Fibroblast of lung (primary cell): ENCODE measurements at places on chromosomes 2 and 18.
A peak's percentile ranks its signal among the peaks of the same experiment; 100 is the strongest.

DNA sequence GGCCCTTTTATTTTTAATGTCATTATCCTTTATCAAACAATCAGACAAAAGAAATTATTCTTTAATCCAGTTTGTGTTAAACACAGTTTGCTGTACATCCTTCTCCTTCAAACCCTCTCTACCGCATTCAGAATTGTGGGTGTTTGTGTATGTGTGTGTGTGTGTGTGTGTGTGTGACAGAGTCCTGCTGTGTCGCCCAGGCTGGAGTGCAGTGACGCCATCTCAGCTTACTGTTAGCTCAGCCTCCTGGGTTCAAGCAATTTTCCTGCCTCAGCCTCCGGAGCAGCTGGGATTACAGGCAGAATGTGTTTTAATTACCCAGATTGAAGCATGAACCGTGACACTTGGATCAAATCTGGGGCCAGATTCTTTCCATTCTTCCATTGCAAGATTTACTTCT, 723.7 kb downstream of the DCDC2C start:
- no peaks in the 10 kb centered on the region for H3K4me1 ChIP-seq
- no peak overlapping the region for H3K4me3 ChIP-seq
- no peaks in the 10 kb centered on the region for H3K36me3 ChIP-seq
- H3K27me3 ChIP-seq, result no peaks in the 10 kb centered on the region
- H3K27ac ChIP-seq, result no peak overlapping the region
- no peak for DNase-seq

DNA sequence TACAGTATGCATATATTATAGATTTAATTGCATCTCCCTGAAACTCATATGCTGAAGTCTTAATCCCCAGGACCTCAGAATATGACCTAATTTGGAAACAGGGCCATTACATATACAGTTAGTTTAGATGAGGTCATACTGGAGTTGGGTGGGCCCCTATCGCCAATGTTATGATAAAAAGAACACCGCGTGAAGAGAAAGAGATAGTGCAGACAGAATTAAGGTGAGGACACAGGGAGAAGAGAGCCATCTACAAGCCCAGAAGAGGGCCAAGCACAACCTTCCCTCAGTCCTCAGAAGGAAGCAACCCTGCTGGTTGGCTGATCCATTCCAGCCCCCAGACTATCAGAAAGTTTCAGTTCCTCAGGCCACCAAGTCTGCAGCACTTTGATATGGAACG, 311.9 kb upstream of the RAB6C start:
- no peak for DNase-seq
- no peaks in the 10 kb centered on the region for H3K36me3 ChIP-seq
- no peak overlapping the region for H3K4me3 ChIP-seq
- H3K27me3 ChIP-seq, result no peaks in the 10 kb centered on the region

GRCh38 chr2:127579231-127579630, 43.7 kb downstream of the MYO7B start:
- no peaks in the 10 kb centered on the region for H3K36me3 ChIP-seq
- no peak overlapping the region for H3K27ac ChIP-seq
- no peak for DNase-seq
- H3K4me3 ChIP-seq, result no peak overlapping the region

DNA sequence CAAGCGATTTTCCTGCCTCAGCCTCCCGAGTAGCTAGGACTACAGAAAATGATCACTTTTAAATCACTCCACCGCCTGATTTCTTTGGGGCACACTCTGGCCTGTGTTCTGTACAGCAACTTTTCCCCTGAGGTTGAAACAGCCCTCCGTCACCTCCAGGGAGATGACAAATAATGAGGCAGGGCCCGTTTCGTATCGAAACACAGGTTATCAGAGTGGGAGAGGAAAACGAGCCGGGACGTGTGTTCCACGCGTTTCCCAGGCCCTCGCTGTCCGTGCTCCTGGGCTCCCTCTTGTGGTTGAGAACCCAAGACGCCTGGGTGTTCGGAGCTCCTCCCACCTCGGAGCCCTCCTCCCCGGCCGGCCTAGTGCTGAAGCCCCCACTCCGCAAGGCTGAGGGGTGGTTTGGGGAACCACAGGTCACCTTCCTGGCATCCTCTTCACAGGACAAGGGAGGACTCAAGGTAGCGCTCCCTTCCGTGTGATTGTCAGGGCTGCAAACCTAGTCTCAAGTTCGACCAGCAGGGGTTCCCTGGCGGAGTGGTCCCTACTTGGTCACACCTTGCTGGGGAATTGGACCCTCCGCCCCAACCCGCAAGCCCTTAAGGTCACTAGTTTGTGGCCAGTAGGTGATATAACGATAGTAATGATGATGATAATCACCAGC, 12.8 kb downstream of the ATP6V1B1 start:
- H3K27me3 ChIP-seq, result no peaks in the 10 kb centered on the region
- no peaks in the 10 kb centered on the region for H3K36me3 ChIP-seq
- no peak overlapping the region for H3K27ac ChIP-seq
- DNase-seq, result peak; percentile 70
- H3K4me3 ChIP-seq, result peak overlapping the region; percentile 31

DNA sequence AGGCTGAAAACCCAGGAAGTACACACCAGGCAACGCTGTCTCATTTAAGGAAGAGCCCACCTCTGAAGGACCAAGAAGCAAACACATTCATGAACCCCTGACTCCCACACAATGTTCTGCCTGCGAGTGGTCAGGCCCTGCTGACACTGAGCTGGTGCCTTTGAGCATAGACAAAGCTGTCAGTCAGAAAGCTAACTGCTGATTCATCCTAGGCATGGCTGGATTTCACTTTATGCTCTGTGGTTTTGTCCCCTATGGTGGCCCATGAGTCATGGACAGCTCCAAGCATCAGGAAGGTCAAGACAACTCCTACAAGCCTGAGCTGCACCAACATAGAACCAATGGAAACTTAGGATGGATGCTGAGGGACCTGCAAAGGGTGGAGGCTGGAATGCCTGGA, 78.9 kb downstream of the UXS1 start:
- DNase-seq, result peak; percentile 47
- H3K27ac ChIP-seq, result no peak overlapping the region
- H3K36me3 ChIP-seq, result no peaks in the 10 kb centered on the region

- peaks cover 13% of the 10 kb centered on the region for H3K4me1 ChIP-seq
- peak overlapping the region; percentile 66 for H3K4me3 ChIP-seq
- DNase-seq, result no peak
- H3K27me3 ChIP-seq, result peaks cover 2% of the 10 kb centered on the region
- H3K27ac ChIP-seq, result peak overlapping the region; percentile 34
Measured at GRCh38 chr2:101151859-101152271, 683 bp upstream of the TBC1D8 start.

- DNase-seq, result no peak
- H3K27ac ChIP-seq, result no peak overlapping the region
- H3K36me3 ChIP-seq, result no peaks in the 10 kb centered on the region
- H3K4me3 ChIP-seq, result no peak overlapping the region
Measured at GRCh38 chr18:64678048-64678447, 529.2 kb upstream of the LINC00305 start.

GRCh38 chr2:5690286-5690685, 1.9 kb upstream of the SOX11 start:
- DNase-seq, result peak; percentile 46
- H3K4me1 ChIP-seq, result no peaks in the 10 kb centered on the region
- no peak overlapping the region for H3K27ac ChIP-seq
- H3K36me3 ChIP-seq, result no peaks in the 10 kb centered on the region

- H3K27me3 ChIP-seq, result no peaks in the 10 kb centered on the region
- H3K36me3 ChIP-seq, result no peaks in the 10 kb centered on the region
- no peak overlapping the region for H3K4me3 ChIP-seq
- no peak overlapping the region for H3K27ac ChIP-seq
- DNase-seq, result no peak
- no peaks in the 10 kb centered on the region for H3K4me1 ChIP-seq
Measured at GRCh38 chr2:150549381-150549780, 61.9 kb upstream of the RND3 start.

- peaks cover 14% of the 10 kb centered on the region for H3K4me1 ChIP-seq
- peak; percentile 69 for DNase-seq
- peak overlapping the region; percentile 28 for H3K4me3 ChIP-seq
- no peak overlapping the region for H3K27ac ChIP-seq
- H3K27me3 ChIP-seq, result peaks cover 9% of the 10 kb centered on the region
Measured at GRCh38 chr2:219441451-219442255, 7.0 kb downstream of the SPEG start.

DNA sequence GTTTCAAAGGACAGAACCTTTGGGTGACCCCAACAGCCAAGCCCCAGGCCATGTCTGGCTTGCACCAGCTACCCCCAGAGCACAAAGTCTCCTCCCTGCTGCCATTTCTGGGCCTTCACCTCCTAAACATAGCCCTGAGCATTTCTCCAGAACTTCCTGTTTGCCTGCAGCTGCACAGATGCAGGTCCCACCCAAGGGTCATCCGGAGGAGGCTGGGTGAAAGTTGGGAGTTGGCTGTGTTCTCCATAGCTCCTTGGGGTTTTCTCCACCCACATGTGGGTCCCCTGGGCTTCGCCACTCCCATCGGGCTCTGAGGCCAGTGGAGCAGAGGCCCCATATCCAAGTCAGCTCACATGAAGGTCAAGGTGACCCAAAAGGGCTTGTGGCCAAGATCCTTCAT, 4.3 kb downstream of the TNP1 start:
- H3K27ac ChIP-seq, result no peak overlapping the region
- no peak overlapping the region for H3K4me3 ChIP-seq
- no peaks in the 10 kb centered on the region for H3K4me1 ChIP-seq

DNA sequence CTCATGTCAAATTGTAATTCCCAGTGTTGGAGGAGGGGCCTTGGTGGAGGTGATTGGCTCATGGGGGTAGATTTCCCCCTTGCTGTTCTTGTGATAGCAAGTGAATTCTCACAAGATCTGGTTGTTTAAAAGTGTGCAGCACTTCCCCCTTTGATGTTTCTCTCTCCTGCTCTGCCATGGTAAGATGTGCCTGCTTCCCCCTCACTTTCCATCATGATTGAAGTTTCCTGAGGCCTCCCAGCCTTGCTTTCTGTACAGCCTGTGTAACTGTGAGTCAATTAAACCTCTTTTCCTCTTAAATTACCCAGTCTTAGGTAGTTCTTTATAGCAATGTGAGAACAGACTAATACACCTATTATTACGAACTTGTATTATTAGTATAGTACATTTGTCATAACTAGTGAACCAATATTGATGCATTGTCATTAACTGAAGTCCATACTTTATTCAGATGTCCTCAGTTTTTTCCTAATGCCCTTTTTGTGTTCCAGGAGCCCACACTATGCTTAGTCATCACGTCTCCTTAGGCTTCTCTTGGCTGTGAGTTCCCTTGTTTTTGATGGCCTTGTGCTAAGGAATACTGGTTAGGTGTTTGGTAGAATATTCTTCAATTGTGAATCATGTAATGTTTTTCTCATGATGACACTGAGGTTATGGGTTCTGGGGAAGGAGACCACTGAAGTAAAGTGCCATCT, 4.5 kb upstream of the MAP3K2 start:
- H3K36me3 ChIP-seq, result no peaks in the 10 kb centered on the region
- H3K4me3 ChIP-seq, result no peak overlapping the region
- H3K4me1 ChIP-seq, result no peaks in the 10 kb centered on the region
- no peak for DNase-seq
- H3K27me3 ChIP-seq, result no peaks in the 10 kb centered on the region

GRCh38 chr2:47003641-47004427, 88.2 kb upstream of the MCFD2 start:
- H3K27me3 ChIP-seq, result no peaks in the 10 kb centered on the region
- no peak overlapping the region for H3K27ac ChIP-seq
- H3K4me1 ChIP-seq, result peaks cover 33% of the 10 kb centered on the region
- no peak overlapping the region for H3K4me3 ChIP-seq
- peaks cover 26% of the 10 kb centered on the region for H3K36me3 ChIP-seq

GRCh38 chr2:36618381-36618780, 20.4 kb upstream of the FEZ2 start:
- no peaks in the 10 kb centered on the region for H3K27me3 ChIP-seq
- H3K4me1 ChIP-seq, result no peaks in the 10 kb centered on the region
- no peak overlapping the region for H3K27ac ChIP-seq
- H3K36me3 ChIP-seq, result no peaks in the 10 kb centered on the region

- peaks cover 23% of the 10 kb centered on the region for H3K4me1 ChIP-seq
- no peak for DNase-seq
- no peaks in the 10 kb centered on the region for H3K27me3 ChIP-seq
- H3K27ac ChIP-seq, result peak overlapping the region; percentile 60
- H3K36me3 ChIP-seq, result no peaks in the 10 kb centered on the region
Measured at GRCh38 chr2:159070235-159070634, 101.8 kb downstream of the TANC1 start.

DNA sequence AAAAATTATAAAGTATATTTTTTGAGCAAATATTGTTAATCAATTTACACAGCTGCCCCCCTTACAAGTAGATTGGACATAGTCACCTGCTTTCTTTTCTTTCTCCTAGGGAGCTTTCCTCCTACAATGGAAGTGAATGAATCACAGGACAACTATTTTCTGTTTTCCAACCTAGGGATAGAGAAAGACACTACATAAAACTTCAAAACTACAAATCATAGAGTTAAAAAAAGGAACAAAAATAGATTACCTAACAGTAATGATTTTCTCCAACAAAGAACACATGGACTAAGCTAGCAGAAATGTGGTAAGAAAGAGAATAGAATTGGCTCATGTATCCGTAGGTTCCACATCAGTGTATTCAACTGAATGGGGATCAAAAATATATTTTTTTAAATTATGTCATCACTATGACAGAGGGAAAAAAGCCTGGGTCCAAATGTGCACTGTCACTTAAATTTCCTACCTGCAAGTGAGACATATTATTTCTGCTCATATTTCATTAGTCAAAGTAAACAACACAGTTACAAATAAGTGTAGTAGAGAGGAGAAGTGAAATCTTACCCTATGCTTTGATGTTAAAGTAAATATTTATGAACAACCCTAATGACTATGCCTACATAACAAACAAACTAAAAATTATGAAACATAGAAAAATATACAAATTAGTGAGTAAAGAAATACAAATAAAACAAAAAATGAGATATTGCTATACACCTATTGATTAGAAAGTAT, 756.7 kb downstream of the SOCS6 start:
- no peaks in the 10 kb centered on the region for H3K27me3 ChIP-seq
- H3K4me1 ChIP-seq, result no peaks in the 10 kb centered on the region
- no peaks in the 10 kb centered on the region for H3K36me3 ChIP-seq
- peak; percentile 14 for DNase-seq
- H3K4me3 ChIP-seq, result no peak overlapping the region

GRCh38 chr2:161979490-161979889, 94.5 kb downstream of the DPP4 start:
- no peaks in the 10 kb centered on the region for H3K27me3 ChIP-seq
- no peaks in the 10 kb centered on the region for H3K36me3 ChIP-seq
- no peaks in the 10 kb centered on the region for H3K4me1 ChIP-seq
- no peak overlapping the region for H3K4me3 ChIP-seq
- no peak for DNase-seq

DNA sequence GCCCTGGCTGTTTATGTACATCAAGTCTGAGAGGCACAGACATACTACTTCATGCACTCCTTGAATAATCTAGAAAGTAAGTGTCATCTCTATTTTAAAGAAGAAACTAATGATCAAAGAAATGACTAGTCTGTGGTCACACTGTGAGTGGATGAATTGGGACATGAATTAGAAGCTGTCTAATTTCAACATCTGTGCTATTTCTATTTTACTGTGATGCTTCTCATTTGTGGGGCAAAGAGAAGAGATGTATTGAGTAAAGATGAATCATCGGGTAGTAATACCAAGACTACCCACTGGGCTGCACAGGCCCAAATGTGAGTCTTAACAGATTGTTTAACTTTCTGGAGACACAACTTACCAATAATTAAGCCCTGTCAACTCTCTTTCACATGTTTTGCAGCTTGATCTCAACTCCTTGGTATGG, 42.4 kb upstream of the MTIF2 start:
- H3K27ac ChIP-seq, result no peak overlapping the region
- DNase-seq, result peak; percentile 68
- H3K27me3 ChIP-seq, result no peaks in the 10 kb centered on the region

- DNase-seq, result no peak
- H3K4me3 ChIP-seq, result no peak overlapping the region
- no peak overlapping the region for H3K27ac ChIP-seq
- H3K4me1 ChIP-seq, result no peaks in the 10 kb centered on the region
- H3K36me3 ChIP-seq, result no peaks in the 10 kb centered on the region
- H3K27me3 ChIP-seq, result no peaks in the 10 kb centered on the region
Measured at GRCh38 chr2:167331636-167332232, 443.5 kb downstream of the XIRP2 start.
